Posterior cingulate gyrus (tissue), 11 donors: ENCODE measurements at places on chromosomes 6 and 20.

DNA sequence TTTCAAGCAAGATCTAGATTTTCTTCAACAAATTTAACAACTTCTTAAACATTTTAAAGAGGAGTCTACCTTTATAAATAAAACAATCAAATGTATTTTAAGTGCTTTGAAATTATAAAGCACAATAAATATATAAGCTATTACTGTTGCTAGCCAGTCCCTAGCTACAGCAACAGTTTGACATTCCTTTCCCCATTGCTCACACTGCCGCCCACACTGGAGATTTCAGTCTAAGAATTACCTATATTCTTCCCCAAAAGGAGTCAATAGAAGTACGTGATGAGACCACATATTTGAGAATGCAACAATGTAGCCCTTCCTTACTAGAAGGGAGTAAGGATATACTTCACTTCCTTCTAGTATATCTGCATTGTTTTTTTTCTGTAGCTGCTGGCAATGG is 65.3 kb upstream of the RNF146 start:
- DNase-seq = no peak

GRCh38 chr6:160461641-160462040 is 113.5 kb downstream of the SLC22A3 start:
- no peak for DNase-seq

DNA sequence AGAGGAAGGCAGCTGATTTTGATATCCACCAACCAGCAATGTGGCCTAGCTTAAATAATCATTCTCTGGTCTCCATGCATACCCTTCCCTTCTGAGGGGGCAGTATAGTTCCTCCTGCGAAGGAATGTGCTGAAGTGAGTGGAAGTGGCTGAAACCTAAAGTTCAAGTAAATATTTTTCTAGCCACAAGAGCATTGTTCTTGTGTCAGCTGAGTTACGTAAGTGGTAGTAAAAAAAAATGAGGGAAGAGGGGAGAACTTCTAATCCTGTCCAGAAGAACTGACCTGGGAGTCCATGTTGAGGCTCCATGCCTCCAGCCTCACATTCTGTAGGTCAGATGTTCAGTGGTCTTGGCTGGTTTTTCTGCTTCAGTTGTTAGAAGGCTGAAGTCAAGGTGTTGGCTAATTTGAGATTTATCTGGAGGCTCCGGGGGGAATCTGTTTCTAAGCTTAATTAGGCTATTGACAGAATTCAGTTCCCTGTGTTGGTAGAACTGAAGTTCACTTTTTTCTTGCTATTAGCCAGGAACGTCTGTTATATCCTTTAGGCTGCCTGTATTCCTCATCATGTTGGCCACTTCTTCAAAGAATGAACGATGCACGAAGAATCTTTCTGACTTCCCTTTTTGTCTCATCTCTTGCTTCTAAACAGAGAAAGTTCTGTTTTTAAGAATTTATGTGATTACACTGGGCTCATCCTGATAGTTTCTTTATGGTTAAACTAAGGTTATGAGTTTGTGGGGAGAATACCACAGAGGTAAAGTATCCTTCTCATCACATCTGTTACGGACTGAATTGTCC is 207.1 kb upstream of the PRSS16 start:
- DNase-seq = no peak

GRCh38 chr6:167575158-167575696 is 250.3 kb downstream of the TTLL2 start:
- DNase-seq = no peak

- no peak for DNase-seq
Measured at GRCh38 chr20:51413857-51414256, 128.7 kb downstream of the NFATC2 start.

- no peak for DNase-seq
Measured at GRCh38 chr20:24842918-24843715, 106.0 kb upstream of the CST7 start.

DNA sequence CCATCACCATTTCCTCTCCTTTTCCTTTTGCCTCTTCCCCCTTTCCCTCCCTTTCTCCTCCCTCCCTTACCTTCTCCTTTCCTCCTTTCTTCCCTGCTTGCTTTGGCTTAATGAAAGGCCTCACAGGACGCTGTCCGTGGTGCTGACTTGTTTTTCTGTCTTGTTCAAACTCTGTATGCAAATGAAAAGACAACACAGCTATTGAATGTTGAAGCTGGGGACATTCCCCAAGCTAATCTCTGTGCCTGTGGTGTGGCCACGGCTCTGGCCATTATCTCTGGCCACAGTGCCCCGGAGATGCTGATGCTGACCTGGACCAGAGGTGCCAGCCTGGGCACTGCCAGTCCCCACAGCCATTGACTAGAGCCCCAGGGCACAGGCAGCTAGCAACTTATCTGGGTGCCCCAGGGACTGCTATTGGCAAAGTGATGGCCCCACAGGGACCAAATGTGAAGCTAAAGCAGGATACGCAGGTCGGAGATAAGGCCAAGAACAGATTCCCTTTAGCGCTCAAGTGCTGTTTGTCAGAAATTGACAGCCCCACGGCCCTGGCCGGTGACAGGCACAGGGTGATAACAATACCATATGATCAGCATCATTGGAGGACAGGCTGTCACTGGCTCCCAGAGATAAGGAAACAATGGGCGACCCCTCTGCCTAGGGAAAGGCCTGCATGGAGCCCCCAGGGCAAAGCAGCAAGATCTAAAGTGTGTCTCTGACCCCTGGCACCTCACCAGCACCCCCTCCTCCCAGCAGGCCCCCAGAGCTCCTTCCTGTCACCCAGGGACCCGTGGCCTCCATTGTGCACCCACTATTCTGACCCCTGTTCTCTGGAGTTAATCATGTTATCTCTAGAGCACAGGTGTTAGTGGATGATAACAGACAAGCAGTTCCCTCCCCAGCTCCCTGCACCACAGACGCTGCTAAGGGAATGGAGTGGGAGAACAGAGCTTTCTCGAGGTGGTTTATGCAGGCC is 31.6 kb upstream of the SLC32A1 start:
- peak; percentile 57 for DNase-seq

DNA sequence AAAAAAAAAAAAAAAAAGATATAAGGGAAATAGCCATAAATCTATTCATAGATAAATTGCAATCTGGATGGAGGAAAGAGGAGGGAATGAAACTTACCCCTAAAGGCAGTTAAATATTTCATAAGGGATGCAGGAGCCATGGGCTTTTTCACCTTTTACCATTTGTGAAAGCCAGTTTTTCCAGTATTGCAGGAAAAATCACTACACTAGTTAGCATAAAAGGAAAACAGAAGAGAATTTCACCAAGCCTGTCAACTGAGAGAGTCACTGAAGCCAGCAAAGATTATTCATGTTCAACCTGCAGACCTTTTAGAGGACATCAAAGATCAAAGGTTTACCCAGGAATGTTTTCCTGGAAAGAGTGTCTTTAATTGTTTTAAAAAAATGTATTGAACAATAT is 969.7 kb downstream of the KIF16B start:
- DNase-seq = no peak

DNA sequence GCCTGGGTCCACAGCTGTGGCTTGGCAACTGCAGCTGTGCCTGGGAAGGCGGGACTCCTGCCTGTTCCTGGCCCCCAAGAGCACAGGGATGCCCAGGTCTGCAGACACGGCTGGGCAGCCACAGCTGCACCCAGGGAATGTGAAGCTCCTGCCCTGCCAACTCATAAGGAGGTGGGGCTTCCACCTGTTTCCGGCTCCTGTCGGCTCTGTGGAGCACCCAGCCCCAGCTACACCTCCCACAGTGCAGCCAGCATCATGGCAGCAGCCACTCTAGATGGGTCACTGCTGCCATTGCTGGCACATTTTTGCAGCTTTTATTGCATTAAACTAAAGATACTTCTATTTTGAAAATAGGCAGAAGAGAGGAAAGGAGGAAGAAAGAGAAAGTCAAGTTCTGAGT is 207.9 kb downstream of the SAMD5 start:
- DNase-seq = no peak

DNA sequence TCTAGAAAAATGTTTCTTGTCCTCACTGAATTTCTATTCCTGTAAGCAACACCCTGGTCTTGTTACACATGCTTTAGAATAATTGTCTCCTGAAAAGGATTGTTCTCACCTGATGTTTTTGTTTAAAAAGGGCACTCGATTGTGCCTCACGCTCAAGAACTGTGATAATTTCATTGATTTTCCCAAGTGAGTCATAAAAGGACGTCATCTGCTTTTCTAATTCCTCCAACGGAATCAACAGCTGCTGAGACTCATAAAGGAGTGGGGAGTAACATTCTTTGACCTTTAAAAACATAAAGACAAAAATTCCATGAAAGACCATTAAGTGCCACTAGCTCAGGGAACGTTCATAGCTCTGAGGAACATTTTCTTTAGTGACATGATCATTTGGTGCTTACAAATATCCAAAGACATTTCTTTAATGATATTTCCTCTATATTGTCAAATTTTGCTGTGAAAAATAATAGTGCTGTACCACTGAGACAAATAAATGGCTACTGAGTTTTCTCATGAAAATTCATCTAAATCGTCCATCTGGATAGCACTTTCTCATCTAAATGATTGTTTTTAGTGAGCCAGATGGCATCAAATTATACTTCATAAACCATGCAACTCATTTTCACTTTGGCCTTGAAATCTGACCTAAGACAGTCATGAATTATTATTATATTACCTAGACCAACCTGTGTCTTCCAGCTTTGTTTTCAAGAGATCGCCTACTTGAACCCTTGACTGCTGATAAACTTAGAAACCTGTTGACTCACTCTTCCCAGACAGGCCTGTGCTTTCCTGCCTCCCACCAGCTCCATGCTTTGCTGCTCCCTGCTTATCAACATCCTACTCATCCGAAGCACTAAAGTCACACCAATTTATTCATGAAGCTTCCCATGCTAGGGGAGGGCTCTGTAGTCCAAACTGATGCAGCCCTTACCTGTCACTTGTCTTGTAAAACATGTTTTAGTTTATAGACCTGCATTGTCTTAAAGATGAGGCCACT is 178.2 kb downstream of the SYNE1 start:
- no peak for DNase-seq

- DNase-seq = no peak
Measured at GRCh38 chr6:123850555-123850954, 46.9 kb downstream of the NKAIN2 start.

- DNase-seq = no peak
Measured at GRCh38 chr6:14321992-14322772, 204.6 kb downstream of the CD83 start.

- DNase-seq = no peak
Measured at GRCh38 chr6:147675281-147675680, 166.8 kb downstream of the SAMD5 start.

GRCh38 chr6:130034378-130035146 is 16.2 kb downstream of the L3MBTL3 start:
- DNase-seq = no peak

DNA sequence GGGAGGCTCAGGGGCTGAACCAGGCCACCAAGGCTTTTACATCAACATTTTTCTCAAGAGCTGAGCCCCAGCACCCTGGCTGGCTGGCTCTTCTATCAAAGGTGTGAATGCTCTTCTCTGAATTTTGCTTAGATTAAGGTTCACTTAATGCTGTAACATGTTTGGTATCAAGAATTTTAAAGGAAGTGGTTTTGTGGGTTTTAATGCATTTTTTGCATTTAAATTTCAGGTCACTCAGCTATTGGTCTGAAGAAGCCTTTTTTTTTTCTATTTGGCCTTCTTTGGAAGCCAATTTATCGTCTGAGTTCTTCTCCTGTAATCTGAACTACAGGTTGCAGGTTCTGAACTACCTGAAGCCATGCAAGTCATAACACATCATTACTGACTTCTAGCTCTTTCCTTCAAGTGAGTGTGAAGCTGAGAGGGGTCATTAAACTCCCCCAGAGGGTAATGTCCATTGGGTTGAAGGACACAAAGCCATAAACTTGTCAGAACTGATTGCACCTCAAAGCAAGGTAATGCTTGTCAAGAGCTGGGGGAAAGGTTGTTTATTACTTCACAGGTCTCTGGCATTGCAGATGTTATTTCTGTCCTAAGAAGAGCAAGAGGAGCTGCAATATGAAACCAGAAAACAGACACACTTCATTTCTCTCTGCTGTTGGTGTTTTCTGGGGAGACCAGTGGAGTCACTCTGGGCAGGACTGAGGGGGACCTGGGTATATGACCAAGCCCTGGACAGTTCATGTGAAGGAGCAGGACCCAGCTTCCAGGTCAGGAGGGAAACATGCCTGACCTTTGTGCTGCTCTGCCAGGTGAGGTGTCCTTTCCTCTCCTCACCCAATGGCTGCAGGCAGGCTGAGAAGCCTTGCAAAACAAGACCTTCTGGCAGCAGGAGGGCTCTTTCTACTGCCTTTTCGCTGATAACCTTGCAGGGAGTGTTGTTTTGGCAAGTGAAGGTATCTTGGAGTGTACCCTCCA is 26.1 kb upstream of the NEDD9 start:
- no peak for DNase-seq

DNA sequence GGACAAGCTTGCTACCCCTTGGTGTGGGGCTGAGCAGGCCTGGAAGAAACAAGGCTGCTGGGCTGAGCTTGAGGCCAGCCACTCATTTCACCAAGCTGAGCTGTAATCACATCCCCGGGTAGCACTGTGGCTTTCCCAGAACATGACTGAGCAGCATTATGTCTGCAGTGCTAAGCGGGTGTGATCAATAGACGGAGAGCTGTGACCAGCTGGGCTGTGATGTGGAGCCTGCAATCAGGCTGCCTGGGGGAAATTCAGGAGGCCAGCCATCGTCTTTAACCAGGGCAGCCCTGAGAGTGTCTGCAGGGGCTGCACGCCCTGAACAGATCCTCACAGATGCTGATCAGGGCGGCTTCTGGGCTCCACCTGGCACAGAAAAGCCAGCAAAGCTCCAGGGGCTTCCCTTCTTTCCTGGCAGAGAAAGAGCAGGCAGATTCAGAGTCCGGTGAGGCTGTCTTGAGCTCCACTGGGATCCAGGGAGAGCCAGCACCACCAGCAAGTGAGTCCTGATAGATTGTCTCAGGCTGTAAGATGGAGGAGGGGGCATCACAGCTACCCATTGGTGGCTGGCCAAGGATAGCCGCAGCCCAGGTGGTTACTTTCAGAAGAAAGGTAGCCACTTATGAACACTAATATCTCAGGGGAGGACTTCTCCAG is 165.9 kb downstream of the NRN1 start:
- DNase-seq = no peak

- DNase-seq = no peak
Measured at GRCh38 chr6:144341831-144342527, 56.8 kb downstream of the UTRN start.

GRCh38 chr6:68638230-68638900 is 3.3 kb downstream of the ADGRB3 start:
- peak; percentile 75 for DNase-seq

GRCh38 chr6:84685983-84686584 is 78.3 kb downstream of the TBX18 start:
- DNase-seq = no peak

DNA sequence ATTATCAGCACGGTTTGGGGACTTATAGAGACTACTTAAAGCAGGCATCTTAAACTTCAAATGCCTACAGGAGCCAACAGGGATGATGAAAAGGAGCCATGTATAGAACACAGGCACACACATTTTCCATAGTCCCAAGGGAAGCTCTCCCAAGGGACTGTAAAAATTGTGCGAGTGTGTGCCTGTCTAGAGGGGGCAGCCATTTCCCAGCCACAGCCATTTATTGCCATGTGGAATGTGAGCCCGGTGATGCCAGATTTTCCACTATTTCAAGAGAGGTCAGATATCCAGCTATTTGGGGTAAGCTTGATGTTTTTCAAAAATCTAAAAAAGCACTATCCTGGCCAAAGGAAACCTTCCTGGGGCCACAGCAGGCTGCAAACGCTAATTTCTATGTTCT is 24.1 kb upstream of the RALY start:
- DNase-seq = no peak
